ENCODE measurements at places on chromosomes 2 and 18.

GRCh38 chr2:144692661-144693060, 172.7 kb upstream of the ZEB2 start:
- DNase-seq: no peak

DNA sequence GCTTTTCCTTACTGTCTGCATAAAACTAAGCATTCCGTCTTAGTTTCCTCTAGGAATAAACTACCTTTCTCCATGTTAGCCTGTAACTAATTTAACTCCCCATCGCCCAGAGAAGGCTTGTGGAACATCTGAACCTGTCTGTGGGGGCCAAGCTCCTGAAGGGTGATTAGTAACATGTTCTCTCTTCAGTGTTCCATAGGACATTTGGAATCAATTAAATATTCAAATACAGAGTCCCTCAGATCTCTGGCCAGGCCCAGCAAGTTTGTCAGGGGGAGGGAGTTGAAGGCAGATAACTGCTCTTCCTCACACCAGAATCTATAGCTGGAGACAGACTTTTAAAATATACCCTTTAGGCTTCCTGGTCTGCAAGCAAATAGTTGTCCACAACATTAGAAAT, 8.8 kb downstream of the RDH14 start:
- DNase-seq: no peak

GRCh38 chr2:166494140-166494624, at the start of gene SCN7A:
SCN7A (minus strand) TSS chr2:166494249; CDS start chr2:166477696, 16,553 bp downstream.
- DNase-seq: no peak

DNA sequence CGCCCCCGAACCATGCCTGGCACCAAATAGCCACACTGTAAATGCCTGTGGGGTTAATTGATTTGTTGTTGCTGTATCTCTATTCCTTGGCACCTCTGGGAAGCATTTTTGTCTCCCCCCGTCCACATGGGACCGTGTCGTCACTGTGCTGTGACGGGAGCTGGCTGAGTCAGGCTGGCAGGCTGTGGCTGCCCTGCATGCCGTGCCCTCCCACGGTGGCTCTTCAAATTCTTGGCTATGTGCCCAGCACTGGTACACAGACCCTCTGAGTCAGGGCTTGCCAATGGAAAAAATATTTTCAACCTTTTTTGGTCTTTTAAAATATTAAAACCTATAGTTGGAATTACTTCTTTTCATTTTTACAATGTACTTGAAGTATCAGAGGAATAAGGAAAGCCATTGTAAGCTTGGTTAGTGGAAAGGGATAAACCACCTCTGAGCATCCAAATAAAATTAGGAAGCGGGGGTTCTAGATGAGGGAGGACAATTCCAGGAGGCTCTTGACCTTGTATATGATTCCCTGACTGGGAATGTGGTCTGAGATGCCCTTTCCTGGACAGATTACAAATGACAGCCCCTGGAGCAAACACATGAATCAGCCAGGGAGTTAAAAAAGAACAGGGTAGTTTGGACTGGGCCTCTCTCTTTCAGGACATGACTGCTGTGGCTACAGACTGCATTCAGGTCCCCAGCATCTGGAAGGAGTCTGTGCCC, 59.4 kb downstream of the DGKD start:
- DNase-seq: no peak

DNA sequence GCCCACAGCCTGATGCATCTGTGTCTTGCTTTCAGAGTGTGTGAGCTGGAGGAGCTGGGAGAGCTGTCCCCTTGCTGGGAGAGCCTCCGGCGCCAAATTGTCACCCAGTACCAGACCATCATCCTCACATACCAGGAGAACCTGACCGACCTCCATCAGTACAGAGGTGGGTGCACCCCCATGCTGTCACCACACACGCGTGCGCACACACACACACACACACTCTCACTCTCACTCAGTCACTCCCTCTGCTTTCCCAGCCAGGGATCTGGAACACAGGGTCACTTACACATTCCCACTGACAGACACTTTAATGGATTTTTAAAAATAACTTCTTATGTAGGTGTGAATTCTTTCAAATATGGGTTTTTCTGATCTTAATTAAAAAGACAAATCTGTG, 64.5 kb downstream of the COA5 start:
- no peak for DNase-seq

GRCh38 chr2:86628091-86628522, 4.4 kb upstream of the RNF103 start:
- DNase-seq: no peak

DNA sequence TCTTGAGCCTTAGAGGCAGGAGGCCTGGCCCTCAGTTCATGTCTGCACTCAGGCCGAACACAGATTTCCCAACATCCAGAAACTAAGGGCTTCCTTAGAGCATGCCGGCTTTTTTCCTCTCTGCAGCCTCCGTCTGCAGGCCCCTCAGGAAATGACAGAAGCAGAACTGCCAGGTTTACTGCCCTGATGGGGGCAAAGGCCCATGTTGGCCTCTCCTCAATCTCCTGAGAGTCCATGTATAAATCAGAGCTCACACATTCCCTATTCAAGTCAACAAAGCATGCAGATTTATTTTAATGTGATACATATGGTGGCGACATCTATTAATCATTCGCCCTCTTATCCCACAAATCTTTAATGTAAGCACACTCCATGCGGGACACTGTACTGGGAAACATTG, 475.6 kb upstream of the HS6ST1 start:
- DNase-seq: no peak

GRCh38 chr2:46803547-46803878, 112.1 kb downstream of the MCFD2 start:
- no peak for DNase-seq

DNA sequence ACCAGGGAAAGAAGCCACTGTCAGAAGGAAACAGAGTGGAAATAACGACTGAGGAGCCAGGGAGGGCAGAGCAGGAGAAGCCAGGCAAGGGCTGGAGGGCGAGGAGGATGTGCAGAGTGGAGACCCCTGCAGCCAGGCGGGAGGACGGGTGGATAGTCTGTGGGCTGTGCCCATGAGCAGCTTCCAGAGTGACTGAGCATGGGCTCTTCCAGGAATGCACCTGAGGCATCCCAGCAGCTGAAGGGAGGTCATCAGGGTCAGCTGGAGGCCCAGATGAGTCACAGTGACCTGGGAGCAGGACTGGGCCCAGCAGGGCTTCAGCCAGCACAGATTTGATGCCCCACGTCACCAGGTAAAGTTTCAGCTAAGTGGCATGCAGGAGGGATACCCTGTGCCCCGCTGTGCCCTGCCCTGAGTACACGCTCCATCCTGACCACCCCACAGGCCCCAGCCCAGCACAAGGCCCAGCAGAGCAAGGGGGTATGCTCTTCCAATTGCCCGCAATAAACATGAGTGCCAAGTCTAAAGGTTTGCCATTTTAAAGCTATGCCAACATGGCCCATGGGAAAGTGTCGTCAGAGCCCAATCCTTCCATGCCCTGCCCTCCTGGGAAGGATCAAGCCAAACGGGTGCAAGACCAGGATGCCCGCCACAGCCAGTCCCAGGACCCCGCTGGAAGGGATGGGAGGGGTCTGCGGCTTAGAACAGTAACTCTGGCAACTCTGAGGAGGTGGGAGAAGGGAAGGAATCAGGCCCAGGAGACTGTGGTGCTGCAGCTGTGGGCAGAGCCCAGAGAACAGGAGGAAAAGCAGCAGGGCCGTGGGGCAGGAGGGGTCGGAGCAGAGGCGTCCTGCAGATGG, 85.7 kb downstream of the SEPTIN10 start:
- no peak for DNase-seq

DNA sequence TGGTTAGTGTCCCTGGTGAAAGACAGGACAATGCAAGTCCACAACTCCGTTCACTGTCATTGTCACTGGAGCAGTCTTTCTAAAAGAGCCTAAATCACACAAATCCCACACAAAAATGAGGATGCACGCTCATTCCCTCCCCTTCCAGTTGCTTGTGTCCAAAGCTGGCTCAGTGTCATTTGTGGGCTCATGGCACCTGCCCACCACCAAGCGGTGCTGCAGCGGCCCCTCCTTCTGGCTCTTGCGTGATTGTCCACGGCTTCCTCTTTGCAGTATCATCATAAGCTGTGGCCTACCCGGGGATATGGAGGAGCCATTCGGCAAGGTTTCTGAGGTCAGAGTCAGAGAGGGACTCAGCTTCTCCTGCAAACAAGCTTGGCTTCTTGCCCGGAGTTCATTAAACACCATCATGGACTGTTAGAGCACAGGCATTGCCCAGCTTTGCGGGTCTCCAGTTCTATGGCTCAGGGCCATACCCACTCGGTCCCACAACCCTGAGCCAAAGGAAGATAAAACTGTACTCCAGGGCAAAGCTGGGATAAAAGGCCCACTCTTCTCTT, 179.4 kb upstream of the AGAP1 start:
- no peak for DNase-seq

All from NK-92 treated with Interleukin-12 subunit alpha and Interleukin-12 subunit beta, amount 100 ng/mL, for 24 hours (cell line).